Head of caudate nucleus (tissue), 42 donors: ENCODE measurements at places on chromosomes 6 and 20.

DNA sequence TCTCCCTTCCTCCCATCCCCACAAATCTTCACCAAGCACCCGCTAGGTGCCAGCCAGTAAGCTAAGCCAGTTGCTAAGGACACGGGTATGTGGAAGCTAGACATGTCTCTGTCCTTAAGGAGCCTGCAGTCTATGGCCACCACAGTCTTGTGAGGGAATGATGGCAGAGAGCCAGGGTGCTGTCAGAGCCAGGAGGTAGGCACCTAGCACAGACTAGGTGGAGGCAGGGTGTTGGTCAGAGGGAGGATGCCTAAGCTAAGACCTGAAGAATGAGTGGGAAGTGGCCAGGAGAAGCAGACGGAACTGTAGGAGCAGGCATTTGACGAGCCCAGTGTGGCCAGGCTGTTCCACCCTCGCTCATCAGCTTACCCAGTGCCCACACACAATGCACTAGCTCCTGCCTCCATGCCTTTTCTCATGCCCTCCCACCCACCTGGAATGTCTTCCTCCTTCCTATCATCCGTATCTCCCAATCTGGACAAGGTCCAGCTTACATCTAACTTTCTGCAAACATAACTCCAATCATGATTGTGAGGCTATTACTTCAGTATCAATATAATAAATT, 125.6 kb downstream of the FOXC1 start:
- no peak for DNase-seq

DNA sequence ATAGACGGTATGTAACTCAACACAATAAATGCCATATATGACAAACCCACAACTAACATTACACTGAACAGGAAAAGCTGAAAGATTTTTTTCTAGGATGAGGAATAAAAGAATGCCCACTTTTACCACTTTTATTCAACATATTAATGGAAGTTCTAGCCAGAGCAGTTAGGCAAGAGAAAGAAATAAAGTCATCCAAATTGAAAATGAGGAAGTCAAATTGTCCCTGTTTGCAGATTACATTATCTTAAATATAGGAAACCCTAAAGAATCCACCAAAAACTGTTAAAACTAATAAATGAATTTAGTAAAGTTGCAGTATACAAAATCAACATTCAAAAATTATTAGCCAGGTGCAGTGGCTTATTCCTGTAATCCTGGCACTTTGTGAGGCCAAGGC, 24.6 kb upstream of the ADGB start:
- no peak for DNase-seq

DNA sequence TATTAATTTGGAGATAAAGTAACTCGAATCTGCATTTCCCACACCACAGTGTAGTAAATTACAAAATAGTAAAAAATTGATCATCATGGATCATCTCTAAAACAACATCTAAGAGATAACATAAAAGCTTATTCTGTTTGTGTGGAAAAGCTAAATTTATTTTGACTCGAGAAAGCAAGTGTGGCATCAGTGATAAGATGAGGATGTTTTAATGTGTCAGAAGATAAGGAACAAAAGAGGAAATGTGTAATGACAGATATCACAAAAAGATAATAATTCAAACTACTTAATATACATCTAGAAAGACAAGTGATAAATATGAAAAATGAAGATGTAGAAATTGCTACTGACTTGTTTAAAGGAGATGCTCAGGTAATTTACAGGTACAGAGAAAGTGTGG, 74.1 kb downstream of the DNAH8 start:
- DNase-seq = no peak

DNA sequence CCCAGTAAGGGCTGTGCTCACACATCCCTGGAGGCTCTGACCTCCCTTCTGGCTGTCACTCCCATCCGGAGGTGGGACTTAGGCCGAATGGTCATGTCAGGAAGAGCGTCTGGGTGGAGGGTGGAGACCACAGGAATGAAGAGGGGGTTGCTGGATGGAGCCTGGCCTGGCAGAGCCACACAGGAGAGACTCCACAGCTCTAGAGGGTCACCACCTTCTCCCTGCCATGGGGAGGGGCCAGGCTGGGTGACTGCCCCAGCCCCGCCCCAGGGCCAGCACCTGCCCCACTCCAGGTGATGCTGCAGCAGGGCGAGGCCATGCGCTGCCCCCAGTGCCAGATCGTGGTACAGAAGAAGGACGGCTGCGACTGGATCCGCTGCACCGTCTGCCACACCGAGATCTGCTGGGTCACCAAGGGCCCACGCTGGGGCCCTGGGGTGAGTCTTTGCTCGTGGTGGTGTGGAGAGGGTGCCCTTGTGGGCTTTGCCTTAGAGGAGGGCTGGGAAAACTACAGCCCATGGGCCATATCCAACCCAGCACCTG, 20.6 kb downstream of the RBCK1 start:
- no peak for DNase-seq

GRCh38 chr20:4435671-4436455, 285.8 kb upstream of the PRND start:
- DNase-seq = no peak

DNA sequence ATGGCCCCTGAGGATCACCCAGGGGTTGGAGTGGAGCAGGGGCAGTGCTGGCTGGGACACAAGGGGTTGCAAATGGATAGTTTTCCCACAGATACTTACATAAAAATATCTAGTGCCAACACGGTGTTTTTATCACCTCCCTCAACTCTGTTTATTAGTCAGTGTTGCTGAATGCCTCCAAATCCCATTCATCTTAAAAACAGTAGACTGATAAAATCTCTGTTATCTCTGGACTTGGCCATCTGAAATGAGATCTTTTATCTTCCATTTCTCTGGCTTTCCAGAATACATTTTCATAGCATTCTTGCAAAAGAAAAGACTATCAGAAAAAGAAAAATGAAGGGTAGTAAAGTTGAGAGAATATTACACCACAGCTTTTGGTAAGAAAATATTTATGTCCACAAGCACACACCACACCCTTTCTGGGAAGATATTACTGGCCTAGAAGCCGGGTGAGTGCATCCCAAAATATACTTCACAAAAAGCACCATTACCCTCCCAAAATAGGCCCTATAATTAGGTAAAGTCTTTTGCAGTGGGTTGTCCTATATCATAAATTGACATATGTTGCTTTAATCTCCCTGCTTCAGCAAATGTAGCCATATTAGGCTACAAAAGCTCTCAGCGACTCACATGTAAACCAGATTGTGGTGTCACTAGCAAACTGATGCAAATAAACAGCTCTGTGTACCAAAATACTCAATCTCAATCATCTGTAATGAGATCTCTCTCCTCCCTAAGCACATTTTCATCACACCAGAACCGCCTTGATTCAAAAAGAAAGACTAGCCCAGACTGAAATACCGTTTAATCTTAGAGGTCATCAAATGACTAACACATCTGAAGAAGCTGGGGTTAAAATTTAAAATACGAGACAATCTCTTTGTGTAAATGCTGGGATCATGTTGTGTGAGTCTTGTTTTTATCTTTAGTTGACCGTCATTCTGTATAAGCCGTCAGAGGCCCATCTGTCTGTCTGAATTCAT, 96.7 kb downstream of the FYN start:
- DNase-seq = no peak

GRCh38 chr20:63946986-63947637, 9.1 kb downstream of the UCKL1 start:
- DNase-seq = no peak

DNA sequence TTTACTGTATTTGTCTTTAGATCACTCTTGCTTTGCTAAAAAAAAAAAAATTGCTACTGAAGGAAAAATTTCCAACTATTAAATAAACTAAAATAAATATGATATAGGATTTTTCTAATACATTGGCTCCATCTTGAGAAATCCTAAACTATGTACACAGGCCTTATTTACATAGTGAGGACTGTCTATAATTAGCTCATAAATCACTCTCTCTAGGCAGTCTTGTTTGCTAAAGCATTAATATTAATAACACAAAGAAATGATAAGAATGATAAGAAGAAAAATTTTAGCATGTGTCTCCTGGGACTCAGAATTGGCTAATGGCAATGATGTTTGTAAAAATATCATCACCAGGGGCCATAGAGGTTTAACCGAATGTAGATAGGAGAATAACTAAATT, 13.3 kb upstream of the CRYBG1 start:
- DNase-seq = no peak

DNA sequence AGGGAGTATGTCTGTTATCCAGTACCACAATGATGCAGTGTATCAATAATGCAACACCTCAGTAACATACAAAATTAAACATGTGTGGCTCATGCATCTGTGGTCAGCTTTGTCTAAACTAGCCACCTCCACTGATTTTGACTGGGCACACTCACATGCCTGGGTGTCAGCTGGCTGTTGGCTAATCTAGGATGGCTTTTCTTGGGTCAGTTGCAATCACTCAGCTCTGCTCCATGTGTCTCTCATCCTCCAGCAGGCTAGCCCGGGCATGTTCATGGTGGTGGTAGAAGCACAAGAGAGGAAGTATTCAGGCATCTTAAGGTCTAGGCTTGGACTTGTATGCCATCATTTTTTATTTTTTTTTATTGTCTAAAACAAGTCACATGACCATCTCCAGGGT, 59.3 kb upstream of the JAG1 start:
- DNase-seq = no peak
